AG08396 (cell line): ENCODE measurements at places on chromosomes 12 and 14.

- DNase-seq: no peak
Measured at GRCh38 chr12:72207486-72208409, 64.4 kb upstream of the TRHDE start.

DNA sequence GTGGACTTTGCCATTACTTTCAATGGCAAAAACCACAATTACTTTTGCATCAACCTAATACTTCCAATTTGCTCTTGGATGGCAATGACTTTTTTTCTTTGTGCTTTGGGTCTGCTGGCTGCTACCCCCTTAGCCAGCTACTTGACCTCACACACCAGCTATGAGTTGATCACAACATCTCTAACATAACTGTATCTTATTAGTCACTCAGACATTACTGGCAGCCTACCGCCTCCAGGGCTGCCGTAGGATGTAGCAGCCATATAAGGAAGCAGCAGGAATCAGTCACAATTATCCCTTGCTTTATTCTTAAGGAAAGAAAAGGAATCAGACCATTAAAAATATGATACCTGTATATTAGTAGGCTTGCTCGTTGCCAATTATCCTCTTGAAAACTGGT is 260.5 kb downstream of the ADAMTS20 start:
- DNase-seq: no peak

DNA sequence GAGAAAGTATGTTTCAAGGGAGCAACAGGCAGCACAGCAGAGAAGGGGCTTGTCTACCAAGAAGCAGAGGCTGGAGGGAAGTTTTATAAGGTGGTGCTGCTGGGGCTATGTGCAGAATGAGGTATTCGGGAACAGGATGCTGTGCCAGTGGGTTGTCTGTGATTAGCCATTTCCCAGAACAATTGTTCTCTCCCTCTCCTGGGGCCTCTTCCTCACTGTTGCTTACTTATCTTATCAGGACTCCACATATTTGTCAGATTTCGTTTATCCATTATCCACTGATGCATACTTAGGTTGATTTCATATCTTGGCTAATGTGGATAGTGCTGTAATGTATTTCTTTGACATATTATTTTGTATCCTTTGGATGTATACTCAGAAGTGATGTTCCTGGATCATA is 195.1 kb upstream of the RTL1 start:
- DNase-seq: no peak

DNA sequence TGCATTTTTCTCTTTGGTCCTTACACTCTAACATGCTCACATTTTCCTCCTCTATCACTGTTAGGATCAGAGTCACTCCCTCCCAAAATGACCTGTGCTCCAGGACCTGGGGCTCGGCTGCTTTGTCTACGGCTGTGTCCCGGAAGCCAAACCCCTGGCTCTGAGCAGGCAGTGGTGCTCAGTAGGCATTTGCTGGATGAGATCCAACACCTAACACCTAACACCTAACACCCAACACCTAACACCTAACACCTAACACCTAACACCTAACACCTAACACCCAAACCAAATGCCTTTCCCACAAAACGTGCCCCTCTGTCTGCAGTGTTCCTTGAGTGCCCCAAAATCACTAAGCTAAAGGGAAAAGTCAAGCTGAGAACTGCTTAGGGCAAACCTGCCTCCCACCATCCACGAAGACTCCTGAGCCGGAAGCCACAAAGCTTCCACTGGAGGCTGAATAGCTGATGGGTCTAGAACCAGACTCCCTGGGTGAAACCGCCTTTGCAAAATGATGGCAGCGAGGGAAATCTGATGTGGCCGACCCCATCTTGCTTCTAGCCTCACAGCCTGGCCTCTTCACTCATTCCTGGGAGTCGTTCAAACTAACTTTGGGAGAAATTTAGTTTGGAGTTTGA is 29.2 kb downstream of the HSP90AA1 start:
- DNase-seq: no peak

DNA sequence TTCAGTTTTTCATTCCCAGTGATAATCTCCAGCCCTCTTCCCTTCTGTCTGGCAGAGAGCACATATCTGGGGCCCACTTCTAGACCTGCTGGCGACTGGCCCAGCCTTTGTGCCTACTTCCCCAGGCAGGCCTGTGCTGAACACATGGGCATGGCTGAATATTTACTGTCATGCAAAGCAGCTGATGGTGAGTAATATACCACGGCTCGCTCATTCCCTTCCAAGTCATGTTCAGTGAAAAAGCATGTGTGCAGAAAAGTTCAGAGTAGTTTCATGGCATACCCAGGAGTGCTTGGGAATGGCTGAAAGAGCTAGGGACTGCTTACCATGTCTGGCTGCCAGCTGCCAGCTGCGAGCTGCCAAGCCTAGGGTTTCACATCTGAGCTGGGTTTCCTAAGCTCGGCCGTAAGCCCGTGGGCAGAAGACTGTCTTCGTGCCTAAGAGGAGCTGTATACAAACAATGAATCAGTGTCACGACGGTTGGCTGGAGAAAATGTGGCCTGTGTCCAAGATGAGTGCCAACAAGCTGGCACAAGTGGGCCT is 179.9 kb upstream of the PELI2 start:
- DNase-seq: peak; percentile 20

- peak; percentile 23 for DNase-seq
Measured at GRCh38 chr12:24743941-24744793, 204.7 kb downstream of the BCAT1 start.

DNA sequence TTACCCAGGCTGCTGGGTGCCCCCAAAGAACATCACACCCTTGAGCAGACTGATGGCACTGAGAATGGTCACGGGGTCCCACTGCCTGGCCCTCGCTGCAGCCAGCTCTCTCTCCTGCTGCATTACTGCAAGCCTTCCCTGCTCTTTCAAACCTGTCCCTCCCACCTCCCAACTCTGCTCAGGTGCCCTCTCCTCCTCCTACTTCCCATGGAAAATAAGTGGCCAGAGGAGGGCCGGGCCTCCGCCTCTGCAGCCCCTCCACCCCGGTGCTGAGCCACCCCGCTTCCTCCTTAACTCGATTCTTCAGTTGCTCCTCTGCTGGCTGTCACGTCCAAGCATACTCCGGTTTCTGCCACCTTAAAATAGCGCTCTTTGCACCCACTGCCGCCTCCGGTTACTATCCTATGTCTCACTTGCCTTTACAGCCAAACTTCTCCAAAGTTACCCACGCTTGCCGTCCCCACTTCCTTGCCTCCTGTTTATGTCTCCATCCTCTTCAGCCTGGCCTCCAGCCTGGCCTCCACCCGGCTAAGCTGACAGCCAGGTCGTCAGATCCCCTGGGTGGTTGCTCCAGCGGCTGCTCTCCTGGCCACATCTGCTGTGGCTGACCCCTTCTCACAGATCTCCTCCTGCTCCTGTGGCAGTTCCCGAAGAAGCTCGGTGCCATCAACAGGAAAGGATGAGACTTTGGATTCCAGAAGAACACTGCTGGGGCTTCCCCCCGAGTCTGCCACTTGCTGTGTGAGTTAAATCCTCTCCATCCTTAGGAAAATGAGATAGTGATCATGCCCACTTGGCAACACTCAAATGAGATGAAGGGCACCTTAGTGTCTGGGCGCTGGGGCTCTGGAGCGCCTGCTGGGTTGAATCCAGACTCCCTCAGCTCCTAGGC is 7.7 kb downstream of the SMIM41 start:
- DNase-seq: no peak

- DNase-seq: peak; percentile 53
Measured at GRCh38 chr12:96985515-96986362, 78.7 kb downstream of the NEDD1 start.

GRCh38 chr12:42589465-42590329 is at the start of gene PRICKLE1:
TSS of gene PRICKLE1 (minus strand) at chr12:42589746. CDS start at chr12:42472516, 117,230 bp downstream.
- peak; percentile 90 for DNase-seq

- DNase-seq: peak; percentile 15
Measured at GRCh38 chr12:54725233-54725843, 77.2 kb upstream of the DCD start.

DNA sequence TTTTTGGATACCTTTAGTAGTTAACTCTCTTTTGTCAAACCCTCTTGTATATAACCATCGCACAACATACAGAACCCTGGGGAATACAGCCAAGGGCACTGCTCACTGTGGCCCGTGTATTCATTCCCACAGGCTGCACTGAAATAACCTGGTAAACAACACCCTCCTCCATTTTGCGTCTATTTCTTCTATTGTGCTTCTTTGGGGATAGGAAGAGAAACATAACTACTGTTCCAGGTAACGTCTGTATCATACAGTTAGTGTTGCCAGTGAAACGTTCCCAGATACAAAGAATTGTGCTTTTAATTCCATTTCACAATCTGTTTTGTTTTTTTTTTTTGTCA is 9.6 kb downstream of the C12orf76 start:
- no peak for DNase-seq

DNA sequence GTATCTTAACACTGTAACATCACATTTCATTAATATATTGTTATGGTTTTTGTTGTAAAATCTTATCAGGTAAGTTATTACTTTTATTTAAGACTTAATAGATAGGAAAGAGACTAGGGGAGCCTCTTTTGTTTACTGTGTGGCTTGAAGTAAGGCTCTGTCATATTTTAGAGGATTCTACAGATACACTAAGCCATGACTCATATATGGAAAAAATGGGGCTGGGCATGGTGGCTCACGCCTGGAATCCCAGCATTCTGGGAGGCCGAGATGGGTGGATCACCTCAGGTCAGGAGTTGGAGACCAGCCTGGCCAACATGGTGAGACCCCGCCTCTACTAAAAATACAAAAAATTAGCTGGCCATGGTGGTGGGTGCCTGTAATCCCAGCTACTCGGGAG is 23.6 kb upstream of the NPFF start:
- DNase-seq: peak; percentile 36

DNA sequence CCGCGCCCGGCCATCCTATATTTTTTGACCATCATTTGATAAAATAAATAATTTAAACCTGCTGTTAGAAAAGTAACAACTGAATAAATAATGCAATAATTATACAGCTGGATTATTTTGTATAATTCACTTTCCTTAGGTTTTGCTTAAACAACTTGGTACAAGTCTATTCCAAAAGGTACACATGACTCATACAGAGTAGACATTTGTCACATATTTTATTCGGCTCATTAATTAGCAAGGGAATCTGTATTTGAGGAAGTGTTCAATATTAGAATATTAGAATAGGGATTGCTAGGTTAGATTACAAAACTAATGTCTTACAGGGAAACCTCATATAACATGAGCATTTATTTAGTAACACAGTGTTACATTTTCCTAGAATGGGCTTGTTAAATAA is 48.7 kb downstream of the ATP2A2 start:
- no peak for DNase-seq

GRCh38 chr14:97719931-97720330 is 922.7 kb downstream of the VRK1 start:
- DNase-seq: no peak

DNA sequence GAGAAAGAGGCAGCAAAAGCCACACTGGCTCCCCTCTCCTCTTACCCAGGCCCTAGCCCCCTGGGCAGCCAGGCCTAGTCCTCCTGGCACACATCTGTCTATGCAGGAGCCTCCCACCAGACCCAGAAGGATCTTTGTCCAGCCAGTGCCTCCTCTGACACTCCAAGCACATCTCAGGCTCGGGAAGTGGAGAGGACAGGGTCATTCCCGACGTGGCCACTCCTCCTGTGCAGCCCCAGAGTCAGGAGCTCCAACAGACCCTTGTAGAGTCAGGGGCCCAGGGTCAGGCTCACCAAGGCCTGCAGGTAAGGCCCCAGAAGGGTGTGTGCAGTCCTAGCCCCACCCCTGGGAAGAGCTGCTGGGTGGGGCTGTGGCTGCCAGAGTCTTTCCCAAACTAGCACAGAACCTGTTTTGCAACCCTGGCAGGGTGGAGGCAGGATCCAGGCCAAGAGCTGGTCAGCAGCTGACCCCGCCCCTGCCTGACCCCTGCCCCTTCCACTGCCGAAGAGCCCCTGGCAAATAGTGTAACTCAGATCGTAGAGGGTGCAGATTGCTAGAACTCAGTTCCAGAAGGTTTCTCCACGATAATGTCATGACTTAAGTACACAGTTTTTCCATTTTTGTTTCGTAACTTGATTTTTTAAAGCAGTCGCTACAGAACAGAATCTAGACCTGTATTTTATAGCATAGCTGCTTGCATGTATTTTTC is 26.6 kb upstream of the PNMA1 start:
- DNase-seq: peak; percentile 64

DNA sequence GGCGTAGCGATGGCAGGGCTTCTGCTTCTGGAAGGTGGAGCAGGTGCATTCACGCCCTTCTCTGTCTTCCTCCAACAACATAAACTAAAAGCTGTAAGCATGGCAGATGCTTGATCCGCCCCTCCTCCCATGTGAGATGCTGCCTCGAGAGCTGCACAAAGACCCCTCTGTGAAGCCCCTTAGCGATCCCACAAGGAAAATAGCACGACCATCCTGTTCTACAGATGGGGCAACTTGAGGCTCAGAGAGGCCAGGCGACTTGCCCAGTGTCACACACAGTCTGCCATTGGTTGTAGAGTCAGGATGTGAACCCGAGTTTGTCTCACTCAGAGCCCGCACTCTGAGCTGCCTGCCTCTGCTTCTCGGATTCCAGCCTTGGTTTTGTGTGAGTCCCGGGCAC is 144.4 kb downstream of the SCARB1 start:
- no peak for DNase-seq

DNA sequence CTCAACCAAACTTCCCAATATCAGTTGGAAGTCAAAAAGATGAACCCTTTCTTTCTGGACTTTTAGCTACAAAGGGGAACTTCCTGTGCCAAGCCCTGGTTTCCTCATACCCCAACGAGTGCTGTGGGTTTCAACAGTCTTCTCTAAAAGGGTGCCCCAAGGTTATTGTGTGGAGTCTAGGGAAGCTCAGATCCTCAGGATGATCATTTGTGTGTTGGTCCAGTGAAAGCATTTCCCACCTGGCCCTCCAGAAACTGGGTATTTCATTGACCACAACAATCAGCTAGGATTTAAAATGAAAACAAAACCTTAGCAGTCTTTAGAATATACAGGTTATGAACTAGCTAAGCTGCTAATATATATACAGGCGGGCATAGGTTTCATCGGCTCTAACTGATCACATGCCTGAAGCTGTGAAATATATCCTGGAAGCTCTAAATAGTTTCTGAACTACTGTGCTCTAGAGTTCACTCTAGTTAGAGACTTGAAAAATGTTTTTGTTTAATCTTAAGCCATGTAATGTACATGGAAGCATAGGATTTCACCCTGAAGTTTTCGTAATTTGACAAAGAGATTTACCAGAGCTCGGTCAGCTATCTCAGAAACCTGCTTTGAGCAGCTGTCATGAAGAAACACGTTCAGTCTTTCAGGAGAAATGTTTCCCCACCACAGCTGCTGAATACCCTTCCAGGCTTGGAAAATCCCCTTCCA is 29.6 kb downstream of the P2RX4 start:
- no peak for DNase-seq

- DNase-seq: no peak
Measured at GRCh38 chr12:12403264-12404248, 46.7 kb downstream of the BORCS5 start.

GRCh38 chr14:105387530-105387922 is 10.8 kb upstream of the TEX22 start:
- no peak for DNase-seq

DNA sequence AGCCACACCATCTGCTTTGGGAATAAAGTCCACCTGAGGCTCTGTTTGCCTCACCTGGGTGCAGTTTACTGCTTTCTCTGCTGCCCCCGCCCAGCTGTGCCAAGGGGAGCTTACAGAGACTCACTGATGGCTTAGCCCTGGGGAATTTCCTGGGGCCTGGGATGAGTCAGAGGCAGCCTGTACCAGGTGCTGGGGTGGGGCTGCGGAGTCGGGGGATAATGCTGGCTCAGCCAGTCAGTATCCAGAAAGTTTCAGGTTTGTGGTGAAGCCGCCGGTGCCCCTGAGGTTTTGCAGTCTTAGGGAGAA is 22.3 kb downstream of the PLEKHG3 start:
- DNase-seq: no peak

GRCh38 chr14:34436960-34437728 is 24.9 kb downstream of the SPTSSA start:
- DNase-seq: no peak
